Calu3 (cell line): ENCODE measurements at places on chromosomes 1 and 21.

DNA sequence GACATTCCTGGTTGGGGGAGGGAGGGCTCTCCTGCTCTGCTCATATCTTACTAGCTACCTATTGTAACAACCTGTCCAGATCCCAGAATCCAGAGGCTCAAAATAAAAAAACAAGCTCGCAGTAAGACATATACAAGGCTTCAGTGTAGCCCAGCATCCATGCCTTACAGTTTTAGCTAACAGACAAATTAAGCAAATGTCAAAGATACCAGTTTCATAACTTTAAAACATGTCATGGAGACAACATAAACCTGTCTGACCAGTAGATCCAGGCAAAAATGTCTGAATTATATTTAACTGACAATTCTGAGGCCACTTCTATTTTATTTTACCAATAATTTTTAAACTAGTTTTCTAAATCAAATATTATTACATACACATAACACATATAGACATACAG lies 167.7 kb upstream of the TNR start:
- H3K36me3 ChIP-seq, result no peaks in the 10 kb centered on the region
- no peak for DNase-seq
- H3K4me1 ChIP-seq, result no peaks in the 10 kb centered on the region
- no peaks in the 10 kb centered on the region for H3K27me3 ChIP-seq
- H3K4me3 ChIP-seq, result no peak overlapping the region

DNA sequence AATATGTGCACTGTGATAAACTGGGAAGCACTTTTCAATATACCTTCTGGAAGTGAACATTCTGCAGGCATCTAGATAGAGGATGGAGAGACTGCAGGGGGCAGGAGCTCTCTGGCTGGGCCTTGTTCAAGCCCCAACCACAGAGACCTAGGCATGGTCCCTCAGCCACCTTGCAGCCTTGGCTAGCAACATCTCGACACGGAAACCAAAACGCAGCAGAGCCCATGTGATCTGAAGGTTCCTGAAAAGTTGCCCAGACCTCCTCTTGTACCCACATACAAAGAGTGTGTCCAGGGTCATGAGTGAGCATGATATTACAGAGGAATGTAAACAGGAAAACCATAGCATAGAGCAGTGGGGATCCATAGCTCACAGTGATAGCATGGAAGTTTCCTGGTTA lies 33.1 kb upstream of the SAMD11 start:
- peaks cover 46% of the 10 kb centered on the region for H3K27me3 ChIP-seq
- H3K4me1 ChIP-seq, result no peaks in the 10 kb centered on the region
- no peaks in the 10 kb centered on the region for H3K36me3 ChIP-seq
- H3K4me3 ChIP-seq, result no peak overlapping the region
- DNase-seq, result no peak

DNA sequence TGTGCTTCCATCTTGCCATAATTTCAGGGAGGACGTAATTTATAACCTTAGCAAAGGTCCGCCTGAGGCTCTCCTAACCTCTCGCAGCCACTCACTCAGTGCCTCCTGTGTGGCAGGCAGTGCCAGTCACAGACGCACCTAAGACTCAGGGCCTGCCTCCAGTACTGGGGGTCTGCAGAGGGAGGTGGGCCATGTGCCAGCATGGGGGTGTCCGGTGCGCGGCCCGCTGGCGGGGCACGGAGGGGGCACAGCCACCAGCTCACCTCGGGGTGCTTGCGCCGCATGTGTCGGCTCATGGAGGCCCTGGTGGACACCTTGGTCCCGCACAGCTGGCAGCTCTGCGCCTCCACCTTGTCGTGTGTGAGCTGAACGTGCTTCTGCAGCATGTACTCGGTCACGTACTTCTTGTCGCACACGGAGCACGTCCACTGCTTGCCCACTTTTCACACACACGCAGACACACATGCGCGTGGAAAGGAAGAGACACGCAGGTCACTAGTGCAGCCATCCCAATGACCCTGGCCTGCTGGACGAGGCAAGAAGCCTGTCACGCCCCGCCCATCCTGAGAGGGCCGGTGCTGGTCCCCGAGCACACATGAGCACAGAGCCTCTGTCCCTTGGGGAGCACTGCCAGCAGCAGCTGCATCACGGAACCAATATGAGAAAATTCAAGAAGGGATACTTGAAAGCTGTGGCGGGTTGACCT lies 43.2 kb upstream of the RIPK4 start:
- no peaks in the 10 kb centered on the region for H3K36me3 ChIP-seq
- no peaks in the 10 kb centered on the region for H3K27me3 ChIP-seq
- H3K4me3 ChIP-seq, result no peak overlapping the region
- no peak for DNase-seq
- no peaks in the 10 kb centered on the region for H3K4me1 ChIP-seq
- H3K27ac ChIP-seq, result no peak overlapping the region

DNA sequence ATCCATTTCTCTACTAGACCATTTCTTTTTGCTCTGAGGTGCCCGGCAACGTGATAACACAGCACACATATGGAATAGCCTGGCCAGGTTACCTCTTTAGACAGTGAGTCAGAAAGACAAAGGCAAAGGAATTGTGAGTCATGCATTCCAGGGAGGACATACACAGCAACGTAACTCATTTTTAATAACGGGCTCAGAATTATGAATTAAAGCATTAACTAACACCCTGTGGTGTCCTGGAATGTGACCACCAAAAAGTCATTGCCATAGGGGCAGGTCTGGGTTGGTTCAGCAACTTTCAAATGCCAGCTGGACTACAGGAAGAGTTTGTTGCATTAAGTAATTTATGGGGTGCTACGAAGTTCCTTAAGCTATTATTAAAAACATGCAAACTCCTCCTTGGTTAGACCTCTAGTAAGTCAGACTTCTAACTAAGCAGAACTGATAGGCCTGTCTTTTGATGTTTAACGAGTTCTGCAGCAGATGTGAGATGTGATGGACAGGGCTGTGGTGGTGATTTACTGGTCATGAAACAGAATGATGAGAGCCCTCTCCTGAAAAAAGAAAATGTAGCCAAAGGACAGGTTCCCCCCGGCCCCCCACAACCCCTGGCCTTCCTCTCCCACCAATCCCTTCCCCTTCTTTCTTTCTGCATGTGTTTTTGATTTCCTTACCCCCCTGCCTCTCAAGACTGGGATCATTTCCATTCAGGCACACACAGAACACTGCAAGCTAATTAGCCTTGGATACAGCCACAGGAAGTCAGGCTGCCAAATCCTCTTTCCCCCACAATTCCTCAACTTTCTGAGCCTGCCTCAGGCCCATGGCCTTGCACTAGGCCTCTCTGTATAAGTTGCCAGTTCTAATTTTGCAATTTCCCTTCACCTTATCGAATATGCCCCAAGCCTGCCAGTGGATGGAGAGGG lies 88.9 kb upstream of the HAO2 start:
- H3K27me3 ChIP-seq, result no peaks in the 10 kb centered on the region
- peak overlapping the region; percentile 3 for H3K27ac ChIP-seq
- H3K4me3 ChIP-seq, result no peak overlapping the region
- H3K36me3 ChIP-seq, result no peaks in the 10 kb centered on the region

DNA sequence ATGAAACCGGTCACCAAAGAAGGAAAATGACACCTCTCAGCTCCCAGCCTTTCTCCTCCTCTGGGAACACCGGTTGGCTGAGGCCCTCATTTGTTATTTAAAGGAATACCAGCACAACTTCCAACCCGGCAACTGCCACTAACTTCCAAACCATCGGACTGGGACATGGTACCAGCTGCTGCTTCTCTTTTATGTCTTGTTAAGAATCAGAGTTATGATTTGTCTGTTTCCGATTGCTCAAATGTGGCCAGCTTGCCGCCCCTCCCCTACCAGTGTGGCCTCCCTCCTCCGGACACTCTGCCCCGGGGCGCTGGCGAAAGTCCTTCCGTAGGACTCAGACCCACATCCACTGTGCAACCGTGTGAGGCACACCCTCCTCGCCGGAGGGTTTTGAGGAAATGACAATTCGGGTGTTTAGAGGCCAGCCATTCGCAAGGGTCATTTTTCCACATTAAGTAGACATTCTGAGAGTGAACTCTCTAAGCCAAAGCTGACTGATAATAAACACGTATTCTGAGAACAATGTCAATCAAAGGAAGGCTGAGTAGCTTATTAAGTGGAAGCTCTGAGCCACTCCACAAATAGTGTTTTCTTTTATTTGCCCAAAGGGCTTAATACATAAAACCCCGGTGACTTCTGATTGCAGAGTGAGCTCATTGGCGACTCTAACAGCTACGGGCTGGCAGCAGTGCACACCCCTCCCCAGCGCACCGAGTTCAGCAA lies 5.5 kb downstream of the RIPK4 start:
- H3K36me3 ChIP-seq, result peaks cover 78% of the 10 kb centered on the region
- H3K27ac ChIP-seq, result peak overlapping the region; percentile 91
- H3K4me1 ChIP-seq, result peaks cover 51% of the 10 kb centered on the region
- H3K4me3 ChIP-seq, result peak overlapping the region; percentile 76

DNA sequence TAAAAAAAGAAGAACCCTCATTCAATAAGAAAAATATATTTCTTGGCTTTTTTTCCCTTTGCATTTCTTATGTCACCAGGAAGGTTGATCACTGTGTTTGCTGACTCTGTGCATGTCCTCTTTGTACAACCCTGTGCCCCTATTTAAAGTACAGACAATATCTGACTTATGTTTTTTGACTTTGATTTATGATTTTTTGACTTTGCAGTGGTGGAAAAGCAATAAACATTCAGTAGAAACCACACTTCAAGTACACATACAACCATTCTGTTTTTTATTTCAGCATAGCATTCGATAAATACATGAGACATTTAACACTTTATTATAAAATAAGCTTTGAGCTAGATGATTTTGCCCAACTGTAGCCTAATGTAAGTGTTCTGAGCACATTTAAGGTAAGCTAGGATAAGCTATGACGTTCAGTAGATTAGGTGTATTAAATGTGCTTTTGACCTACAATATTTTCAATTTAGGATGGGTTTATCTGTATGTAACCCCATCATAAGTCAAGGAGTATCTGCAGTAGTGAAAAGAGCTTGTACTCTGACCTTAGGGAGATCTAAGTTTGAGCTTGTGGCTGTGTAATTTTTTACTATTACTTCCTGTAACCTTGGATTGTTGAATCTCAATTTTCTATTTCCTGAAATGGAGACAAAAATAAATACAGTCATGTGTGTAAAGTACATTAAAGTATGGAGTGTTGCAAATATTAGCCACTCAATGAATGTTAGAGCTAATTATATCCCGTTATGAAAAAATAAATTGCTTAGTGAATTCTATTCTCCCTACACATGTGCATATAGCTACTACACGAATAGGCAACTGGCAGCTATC lies 1.2 kb downstream of the RNASEL start:
- H3K36me3 ChIP-seq, result peaks cover 10% of the 10 kb centered on the region
- H3K27ac ChIP-seq, result peak overlapping the region; percentile 95
- H3K27me3 ChIP-seq, result peaks cover 16% of the 10 kb centered on the region
- peak overlapping the region; percentile 90 for H3K4me3 ChIP-seq
- no peak for DNase-seq

- no peaks in the 10 kb centered on the region for H3K27me3 ChIP-seq
- no peaks in the 10 kb centered on the region for H3K4me1 ChIP-seq
- peak overlapping the region; percentile 5 for H3K27ac ChIP-seq
- no peak overlapping the region for H3K4me3 ChIP-seq
- peaks cover 80% of the 10 kb centered on the region for H3K36me3 ChIP-seq
- DNase-seq, result no peak
Measured at GRCh38 chr1:156795787-156796186, 20.9 kb downstream of the SH2D2A start.
